ENCODE measurements at places on chromosomes 1 and 21. TPM values are rescaled to one million over a fixed set of nuclear protein-coding genes. Genes with fewer than 3 reads are reported as not detected.

KCNA3 gene
- 1.9 TPM for total RNA-seq

RGS18 gene
- 8.6 TPM for total RNA-seq

MXRA8 gene
- total RNA-seq, result 226 TPM

NGF gene
- 2.3 TPM for total RNA-seq

CSF3R gene
- total RNA-seq, result 17.5 TPM

FCGR3B gene
- total RNA-seq, result 1.1 TPM

Measured in subcutaneous adipose tissue (tissue), 4 donors.